ENCODE measurements at places on chromosomes 11 and 22. TPM values are rescaled to one million over a fixed set of nuclear protein-coding genes. Genes with fewer than 3 reads are reported as not detected.

- DNase-seq, result no peak
These were observed 23.8 kb downstream of the ARHGAP1 start for GRCh38 chr11:46676436-46677158.

DNA sequence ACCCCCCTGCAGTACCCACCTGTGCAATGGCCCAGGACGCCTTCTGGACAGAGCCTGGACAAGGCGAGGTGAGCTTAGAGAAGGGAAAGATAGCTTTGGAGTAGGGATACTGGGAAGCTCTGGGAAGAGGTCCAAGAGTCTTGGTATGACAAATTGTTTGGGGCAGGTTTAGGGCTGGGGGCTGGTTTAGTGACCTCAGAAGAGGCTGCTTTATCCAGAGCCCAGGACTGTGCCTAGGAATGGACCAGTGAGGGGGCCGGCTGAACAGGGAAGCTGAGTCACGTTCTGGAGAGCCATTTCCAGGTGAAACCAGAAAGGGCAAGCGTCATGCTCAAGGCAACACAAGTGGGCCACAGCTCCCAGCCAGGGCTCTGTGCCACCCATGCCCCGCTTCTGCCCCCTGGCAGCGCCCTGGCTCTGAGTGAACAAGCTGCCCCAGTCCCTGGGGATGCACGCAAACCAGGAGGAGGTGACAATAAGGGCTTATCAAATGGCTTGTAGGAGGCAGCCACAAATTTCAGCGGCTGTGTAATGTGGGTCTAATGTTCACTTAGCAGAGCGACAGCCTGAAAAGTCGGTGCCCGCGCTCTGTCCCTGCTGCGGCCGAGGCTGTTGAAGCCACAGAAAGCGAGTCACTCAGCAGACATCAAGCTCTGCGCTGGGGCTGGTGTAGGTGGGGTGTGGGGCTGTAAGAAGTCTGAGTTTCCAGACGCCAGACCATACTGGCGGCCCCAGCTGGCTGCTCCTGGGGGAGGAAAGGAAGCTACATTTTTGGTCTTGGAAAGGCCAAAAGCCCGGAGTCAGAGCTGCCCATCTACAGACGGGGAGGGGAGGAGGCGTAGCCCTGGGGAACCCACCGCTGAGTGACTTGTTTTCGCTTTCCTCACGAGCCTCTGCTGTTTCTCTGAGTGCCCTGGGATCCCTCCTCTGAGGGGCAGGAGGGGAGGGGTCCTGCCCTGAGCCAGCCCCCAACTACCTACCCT, 18.3 kb upstream of the SYT7 start:
- no peak for DNase-seq

DNA sequence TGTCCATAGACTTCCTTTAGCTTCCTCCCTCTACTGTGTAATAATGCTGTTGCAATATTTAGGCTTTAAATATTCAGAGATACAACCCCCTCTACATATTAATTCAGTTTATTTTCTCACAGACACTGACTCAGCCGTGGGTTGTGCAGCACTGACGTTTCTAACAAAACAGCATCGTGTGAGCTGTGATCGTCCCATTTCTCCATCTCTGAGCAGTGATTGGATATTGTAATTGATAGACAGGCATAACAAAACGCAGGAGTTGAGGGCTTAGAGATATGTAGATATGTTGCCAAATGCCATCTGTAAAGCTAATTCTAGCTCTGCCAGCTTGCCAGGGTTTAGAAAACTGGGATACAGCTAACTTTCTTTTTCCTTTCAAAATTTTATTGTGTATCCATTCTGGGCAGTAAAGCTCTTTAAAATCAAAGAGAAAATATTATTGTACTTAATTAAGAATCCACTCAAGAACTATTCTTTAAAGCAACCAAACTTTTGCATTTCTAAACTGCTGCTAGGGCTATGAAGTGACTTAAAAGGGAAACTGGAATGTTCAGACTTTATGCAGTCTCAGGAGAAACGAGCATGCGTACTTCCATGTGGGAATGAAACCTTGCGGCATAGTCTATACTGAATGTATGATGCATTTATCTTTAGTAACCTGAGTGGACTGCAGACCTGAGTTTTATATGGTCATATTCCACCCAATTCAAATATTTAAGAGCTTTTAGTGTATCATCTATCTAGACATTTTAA, 22.7 kb downstream of the BTBD10 start:
- peak; percentile 93 for DNase-seq

The FAM180B gene
- total RNA-seq, result not detected

The IGLL1 gene
- not detected for total RNA-seq

DNA sequence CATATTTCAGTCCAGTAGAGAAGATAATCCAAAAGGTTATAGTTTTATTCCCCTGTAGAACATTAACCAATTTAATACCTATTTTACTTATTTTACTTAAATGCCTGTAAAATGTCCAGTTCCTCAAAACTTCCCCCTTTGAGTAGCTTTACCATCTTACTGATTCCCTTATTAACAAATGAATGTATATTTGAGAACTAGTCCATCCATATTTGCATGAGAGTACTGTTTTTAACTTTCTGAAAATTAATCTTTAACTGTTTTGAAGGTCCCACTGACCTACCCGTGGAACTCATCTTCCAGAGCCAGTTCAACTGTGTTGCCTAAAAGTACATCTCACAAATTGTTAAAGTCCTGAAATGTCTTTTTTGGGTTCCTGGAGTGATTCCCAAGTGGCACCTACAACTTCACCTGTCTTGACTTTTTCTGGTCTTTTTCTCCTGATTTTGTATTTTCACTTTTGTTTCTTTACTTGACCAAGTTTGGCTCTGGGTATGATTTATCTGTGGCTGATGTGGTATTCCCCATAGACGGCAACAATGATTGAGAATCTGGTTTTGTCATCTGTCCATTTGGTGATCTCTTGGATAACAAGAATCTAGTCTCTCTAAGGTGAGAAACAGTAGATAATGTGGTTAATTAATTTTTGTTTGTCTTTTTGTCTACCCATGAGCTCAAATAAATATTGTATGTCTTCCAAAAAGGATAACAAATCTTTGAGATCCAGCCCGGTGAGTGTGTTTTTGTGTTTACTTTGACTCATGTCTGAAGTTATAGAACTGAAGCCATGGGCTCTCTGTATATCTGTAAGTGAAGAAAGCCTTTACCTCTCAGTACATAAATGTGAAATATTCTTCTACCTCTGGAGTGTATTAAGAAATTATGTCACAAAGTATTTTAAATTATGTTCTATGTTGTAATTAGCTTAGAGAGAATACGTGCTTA, 174.2 kb downstream of the ETS1 start:
- DNase-seq, result no peak

DNA sequence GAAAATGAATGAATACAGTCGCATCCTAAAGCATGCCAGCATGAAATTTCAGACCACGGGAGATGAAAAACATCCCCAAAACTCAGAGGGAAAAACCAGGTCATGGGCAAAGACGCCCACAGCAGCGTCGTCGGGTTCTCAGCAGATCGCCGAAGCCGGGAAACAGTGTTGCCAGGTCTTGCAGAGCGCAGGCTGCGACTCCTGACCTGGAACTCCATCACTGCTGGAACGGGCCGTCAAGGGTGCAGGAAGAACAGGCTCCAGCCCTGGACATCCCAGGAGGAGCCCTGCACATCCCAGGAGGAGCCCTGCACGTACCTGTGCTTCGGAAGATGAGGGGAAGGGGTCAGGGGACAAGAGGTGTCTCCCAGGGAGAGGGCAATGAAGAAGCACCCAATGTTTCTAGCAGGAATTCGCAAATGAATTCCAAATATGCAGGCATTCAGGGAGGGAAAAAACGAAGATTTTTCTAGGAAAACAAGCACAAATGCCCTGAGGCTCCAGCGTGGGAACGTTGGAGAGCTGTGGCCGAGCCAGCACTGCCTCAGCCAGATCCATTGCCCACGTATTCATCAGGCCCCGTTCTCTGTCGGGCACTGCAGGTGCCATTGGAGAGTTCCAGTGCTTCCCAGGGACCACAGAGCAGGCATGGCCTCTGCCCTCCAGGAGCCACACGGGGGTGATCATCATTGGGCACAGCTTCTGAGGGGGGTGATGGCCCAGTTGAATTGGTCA, 1110.4 kb downstream of the BRD1 start:
- DNase-seq, result no peak

DNA sequence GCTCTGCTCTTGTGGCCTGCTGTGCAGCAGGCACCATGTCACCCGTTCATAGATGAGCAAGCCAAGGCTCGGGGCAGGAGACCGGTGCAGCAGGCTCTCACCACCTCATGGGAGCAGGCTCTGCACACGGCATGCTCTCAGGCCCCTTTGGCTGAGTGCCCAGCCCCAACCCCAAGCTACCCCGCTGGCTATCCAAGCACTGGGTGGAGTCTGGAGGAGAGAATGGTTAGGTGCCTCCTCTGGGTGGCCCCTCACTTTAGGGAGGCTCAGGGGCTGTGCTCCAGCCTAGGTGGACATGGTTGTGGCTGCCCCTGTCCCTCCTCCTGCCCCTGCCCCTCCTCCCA, 199.9 kb downstream of the IGLL1 start:
- DNase-seq, result no peak

GRCh38 chr11:128488471-128488870, 98.9 kb downstream of the ETS1 start:
- peak; percentile 93 for DNase-seq

DNA sequence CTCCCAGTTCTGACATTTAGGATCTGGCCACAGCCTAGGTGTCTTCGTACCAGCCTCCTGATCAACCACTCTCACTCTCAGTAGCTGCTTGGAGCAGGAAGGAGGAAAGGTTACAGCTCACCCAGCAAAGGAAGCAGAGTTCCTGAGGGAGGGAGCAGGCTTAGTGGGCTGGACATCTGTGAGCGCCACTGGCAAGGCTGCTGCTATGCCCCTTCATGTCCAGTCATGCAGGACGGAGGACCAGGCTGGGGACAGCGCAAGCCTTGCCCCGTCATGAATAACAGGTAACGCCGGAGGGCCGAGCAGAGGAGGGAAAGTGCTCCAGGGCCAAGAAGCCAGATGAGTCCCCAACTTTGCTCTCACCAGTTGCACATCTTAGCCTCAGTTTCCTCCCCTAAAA, 25.8 kb downstream of the TPST2 start:
- DNase-seq, result no peak

DNA sequence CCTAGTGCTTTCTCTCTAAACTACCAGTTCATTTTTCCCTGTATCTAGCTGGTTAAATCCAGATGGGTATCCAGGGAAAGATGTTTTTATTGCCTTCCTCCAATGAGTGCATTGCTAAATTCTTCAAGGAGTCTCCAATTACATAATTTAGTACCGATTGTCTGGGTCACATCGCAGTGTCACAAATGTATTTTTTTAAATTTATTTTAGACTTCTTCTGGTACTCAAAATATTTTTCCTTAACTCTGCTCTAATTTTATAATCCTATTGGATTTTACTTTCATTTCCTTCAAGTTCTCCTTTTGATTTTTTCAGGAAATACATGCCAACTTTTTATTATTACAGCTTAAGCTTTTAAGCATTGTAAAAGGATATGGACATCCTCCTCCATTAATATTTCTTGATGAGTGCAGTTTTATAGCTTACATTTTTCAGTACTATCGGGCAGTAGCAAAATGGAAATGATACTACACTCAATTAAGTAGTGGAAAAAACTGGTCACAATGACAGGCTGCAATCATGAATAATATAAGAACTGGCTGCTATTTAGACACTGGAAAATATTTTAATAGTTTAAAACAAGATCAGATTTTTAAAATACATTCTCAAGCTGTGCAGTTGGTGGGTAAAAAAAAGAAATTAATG, 20.3 kb downstream of the BBOX1 start:
- DNase-seq, result no peak

GRCh38 chr11:46285594-46286033, 8.2 kb downstream of the CREB3L1 start:
- no peak for DNase-seq

DNA sequence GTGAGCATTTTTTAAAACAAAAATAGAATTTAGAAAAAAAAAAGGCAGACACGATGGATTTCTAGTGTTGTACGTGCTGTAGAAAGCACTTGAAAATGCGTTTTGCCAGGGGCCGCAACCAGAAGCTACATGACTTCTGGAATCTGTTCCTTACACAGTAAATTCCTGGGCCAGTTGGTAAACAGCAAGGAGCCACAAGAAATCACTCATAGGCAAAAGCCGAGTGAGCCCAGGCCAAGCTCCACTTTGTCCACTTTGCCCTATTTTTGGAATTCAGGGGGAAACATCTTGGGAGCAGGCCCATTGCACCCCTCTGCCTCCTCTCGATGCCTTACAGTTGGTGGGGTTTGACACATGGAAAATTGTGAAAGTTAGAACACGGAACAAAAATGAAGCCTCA, 4.1 kb upstream of the CELSR1 start:
- DNase-seq, result no peak

The SEPTIN3 gene
- not detected for total RNA-seq

DNA sequence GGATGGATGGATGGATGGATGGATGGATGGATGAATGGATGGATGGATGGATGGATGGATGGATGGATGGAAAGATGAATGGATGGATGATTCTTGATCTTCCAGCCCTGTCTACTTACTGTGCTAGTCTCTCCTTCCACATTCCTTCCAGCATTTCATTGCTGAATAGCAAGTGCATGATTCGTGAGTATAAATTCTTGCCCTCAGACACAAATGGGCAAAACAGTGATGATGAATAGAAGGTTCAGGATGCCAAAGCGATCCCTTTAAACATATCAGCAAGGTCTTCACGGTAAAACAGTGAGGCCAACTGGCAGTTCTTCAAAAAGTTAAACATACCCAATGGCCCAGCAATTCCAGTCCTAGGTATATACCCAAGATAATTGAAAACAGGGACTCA, 400.2 kb downstream of the MN1 start:
- peak; percentile 38 for DNase-seq

The STK33 gene
- 0.18 TPM for total RNA-seq

The MGAT3 gene
- total RNA-seq, result not detected

DNA sequence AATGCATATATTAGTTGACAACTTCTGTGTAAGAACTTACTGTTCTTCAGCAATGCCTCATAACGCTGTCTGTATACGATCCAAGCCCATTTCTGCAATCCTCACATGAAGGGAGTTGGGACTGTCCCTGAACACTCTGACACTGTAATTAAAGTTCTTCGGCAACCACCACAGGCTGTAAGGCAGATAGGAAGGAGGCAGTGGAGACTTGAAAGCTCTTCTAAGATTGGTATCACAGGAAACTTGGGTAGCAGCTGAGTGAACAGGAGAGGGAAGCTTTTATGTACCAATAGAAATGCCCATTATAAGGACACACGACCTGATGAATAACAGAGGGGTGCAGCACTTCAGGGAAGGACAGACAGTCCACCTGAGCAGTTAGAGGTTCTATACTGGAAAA, 12.0 kb upstream of the GAB2 start:
- DNase-seq, result no peak

GRCh38 chr11:131609921-131610320, 239.5 kb downstream of the NTM start:
- peak; percentile 10 for DNase-seq

DNA sequence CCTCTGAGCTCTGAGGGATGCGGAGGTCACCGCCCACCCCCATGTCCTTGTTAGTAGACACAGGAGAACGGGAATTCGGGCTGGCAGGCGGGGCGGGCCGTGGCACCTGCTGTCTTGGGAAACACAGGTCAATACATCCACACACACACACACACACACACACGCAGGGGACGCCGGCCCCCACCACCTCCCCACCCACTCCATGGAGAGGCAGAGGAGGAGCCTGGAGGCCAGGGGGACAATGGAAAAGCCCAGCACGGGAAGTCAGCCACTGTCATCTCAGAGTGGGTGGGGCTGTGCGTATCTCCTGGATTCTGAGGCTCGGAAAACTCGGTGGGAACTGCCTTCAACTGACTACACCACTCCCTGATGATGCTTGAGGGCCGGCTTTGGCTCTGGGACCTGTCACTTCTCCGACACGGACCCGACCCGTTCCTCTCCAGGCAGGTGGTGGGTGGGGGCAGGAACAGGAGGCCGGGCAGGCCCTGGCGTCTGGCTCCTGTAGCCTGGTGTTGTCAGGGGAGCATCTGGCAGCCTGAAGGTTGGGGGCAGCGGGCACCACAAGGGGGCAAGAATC, 18.5 kb upstream of the TMEM184B start:
- no peak for DNase-seq

- DNase-seq, result no peak
These were observed 3.6 kb downstream of the MAP3K11 start for GRCh38 chr11:65610404-65610803.

All from HFFc6 (cell line).